ENCODE measurements at places on chromosomes 2 and 18.
A peak's percentile ranks its signal among the peaks of the same experiment; 100 is the strongest.

DNA sequence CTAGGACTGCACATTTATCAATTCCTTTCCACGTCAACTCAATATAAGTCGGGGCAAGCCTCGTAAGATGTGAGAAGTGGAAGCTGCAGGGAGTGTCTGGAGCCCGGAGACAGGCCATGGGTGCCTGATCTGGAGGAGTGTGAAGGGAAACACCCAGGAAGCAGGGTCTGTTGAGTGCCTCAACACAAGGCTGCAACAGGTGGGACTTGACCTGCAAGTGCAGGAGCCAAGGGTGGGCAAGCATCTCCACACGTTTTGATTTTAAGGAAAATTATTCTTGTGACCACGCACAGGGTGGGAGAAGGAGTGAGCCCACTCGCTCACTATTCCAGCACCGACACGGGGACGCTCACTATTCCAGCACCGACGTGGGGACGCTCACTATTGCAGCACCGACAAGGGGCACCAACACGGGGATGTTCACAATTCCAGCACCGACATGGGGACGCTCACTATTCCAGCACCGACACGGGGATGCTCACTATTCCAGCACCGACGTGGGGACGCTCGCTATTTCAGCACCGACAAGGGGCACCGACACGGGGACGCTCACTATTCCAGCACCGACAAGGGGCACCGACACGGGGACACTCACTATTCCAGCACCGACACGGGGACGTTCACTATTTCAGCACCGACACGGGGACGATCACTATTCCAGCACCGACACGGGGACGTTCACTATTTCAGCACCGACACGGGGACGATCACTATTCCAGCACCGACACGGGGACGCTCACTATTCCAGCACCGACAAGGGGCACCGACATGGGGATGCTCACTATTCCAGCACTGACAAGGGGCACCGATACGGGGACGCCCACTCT is 197.3 kb downstream of the EIPR1 start:
- DNase-seq = no peak

GRCh38 chr18:2597639-2598038 is 26.3 kb downstream of the NDC80 start:
- DNase-seq = no peak

- DNase-seq = no peak
These were observed 1.6 kb downstream of the SNED1 start for GRCh38 chr2:240999873-241000541.

DNA sequence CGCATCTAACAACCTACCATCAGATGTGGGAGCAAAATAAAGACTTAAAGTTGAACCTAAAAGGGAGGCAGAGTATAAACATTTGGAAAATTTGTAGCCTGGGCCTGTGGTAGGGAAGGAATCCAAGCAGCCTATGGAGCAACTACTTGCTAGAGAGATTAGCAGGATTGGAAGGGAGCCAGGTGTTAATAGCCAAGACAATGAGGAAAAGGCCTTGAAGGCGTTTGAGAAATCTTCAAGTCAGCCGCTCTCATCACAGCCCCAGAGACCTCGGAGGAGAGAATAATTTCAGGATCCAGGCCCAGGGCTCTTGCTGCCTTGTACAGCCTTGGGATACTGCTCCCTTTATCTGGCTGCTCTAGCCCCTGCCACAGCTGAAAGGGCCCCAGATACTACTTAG is 219.7 kb downstream of the THSD7B start:
- peak; percentile 6 for DNase-seq

DNA sequence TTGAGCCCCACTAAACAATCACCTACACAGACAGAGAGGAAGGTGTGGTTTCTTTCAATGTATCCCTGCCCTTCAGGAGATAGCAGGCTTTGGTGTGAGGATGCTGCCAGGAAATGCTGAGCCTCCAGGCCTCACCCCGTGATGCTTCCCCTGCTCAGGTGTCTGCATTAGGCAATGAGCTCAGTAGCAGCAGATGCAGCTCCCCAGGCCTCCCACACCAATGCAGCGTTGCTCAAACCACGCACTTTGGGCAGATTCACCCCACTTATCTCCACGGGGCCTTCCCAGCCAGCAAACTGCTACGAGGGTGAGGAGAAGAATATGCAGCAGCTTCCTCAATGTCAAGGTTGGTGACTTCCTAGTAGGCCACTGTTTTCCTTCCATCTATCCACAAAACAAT is 229.3 kb upstream of the PXDN start:
- peak; percentile 14 for DNase-seq
